Activated naive CD4-positive, alpha-beta T cell treated with anti-CD3 and anti-CD28 coated beads for 36 hours (primary cell): ENCODE measurements at places on chromosomes 11 and 22.
A peak's percentile ranks its signal among the peaks of the same experiment; 100 is the strongest.

DNA sequence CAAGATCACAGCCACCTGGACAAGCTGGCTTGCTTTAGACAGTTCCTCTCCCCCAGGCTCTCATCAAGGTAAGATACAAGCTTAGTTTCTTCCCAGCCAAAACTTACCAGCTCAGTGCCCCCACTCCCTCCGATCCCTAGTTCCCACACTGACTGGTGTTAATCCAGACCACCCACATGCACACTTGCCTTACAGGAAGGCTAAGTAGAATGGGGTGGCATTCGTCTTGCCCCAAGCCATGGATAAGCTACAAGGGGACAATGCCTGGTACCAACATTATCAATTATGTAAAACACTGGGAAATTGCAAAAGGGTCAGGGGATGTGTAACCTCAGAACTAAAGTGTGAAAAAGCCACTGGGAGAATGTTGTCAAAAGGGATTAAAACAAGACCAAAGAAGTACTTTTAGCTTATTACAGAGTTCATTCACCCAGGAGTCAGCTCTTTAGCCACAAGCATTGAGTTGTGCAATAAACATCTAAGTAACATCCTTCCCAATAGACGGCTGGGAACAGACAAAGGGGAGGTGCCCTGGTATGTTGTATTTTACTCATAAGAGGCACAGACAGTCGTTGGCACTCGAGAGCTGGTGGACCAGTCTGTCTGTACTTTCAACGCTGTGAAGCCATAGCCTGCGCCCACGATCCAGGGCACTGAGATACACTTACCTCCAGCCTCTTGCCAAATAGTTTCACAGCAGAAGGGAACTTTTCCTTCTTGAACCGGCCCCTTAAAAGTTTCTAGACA is 1.1 kb downstream of the DHCR7 start:
- no peak for DNase-seq

GRCh38 chr11:126459691-126460281 is 104.3 kb downstream of the ST3GAL4 start:
- no peak for DNase-seq

- no peak for DNase-seq
Measured at GRCh38 chr11:34601085-34601444, 19.8 kb upstream of the EHF start.

DNA sequence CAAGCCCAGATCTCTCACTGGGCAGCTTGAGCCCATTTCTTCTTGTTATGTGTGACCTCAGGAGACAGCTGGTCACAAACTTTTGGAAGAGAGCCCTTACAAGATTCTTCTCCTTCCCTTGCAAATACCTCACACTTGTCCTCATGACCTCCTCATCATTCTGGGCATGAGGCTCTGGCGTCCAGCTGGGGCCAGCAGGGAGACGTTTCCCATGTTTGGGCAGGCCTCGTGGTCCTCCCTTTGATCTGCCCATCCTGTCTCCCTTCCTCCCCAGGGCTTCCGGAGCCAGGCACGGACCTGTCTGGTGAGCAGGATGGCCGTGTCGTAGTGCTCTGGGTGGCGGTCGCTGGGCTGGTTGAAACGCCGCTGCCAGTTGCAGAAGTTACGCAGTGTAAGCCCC is 9.7 kb downstream of the ADAMTS8 start:
- DNase-seq = no peak

- DNase-seq = no peak
Measured at GRCh38 chr11:35711173-35711910, 48.8 kb downstream of the TRIM44 start.

DNA sequence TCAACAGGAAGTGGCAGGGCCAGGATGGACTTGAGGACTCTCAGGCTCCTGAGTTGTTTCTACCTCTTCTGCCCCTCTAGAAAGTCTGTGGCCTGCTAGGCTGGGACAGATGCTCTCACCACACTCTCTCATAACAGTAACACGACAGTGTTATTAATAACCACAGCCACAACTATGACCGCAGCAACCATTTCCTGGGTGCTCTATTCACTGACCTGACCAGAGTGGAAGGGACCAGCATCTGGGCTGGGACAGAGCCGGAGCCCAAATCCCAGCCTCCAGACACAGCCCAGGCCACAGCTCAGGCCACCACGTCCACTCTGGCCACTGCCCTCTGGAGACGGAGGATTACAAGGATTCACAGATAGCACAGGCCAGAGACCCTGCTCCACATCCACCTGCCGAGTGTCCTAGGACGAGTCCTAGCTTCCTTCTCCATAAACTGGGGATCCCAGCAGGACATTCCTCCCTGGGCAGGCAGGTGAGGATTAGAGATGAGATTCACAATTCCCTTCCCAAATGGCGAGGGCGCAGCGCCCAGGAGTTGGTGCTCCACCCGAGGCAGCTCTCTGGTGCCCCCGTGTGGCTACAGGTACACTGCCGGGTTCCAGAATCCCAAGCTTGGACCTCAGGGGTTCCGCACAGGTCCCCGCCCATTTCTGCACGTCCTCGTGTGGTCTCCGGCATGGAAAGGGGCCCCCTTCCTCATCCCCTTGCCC is 7.1 kb downstream of the PNPLA5 start:
- DNase-seq = peak; percentile 60

DNA sequence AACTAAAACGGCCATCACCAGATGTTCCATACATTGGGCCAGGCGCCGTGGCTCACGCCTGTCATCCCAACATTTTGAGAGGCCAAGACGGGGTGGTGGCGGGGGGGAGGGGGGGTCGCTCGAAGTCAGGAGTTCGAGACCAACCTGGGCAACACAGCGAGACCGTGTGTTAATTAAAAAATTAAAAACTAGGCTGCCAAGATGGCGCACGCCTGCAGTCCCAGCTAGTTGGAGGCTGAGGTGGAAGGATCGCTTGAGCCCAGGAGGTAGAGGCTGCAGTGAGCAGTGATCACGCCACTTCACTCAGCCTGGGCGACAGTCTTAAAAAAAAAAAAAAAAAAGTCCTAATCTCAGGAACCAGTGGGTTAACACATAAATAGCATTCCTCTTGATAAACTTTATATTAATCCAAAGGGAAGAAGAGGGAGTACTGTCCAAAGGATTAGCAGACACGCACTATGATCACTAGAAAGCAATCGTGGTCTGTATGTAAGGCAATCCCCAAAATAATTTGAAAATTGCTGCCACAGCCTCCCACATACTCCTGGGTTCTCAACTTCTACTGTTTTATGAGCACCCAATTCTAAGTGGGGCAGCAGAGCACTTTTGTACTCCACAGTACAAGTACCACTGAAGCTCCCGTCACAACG is 604 bp downstream of the PUS3 start:
- no peak for DNase-seq

- DNase-seq = no peak
Measured at GRCh38 chr11:118462178-118462577, 25.9 kb downstream of the KMT2A start.
